Stimulated activated CD8-positive, alpha-beta memory T cell treated with anti-CD3 and anti-CD28 coated beads, Interleukin-4, amount 100 ng/mL, for 4 hours (primary cell): ENCODE measurements at places on chromosomes 4 and X.
A peak's percentile ranks its signal among the peaks of the same experiment; 100 is the strongest.

GRCh38 chr4:118417325-118417724, 64.5 kb upstream of the PRSS12 start:
- DNase-seq = no peak

DNA sequence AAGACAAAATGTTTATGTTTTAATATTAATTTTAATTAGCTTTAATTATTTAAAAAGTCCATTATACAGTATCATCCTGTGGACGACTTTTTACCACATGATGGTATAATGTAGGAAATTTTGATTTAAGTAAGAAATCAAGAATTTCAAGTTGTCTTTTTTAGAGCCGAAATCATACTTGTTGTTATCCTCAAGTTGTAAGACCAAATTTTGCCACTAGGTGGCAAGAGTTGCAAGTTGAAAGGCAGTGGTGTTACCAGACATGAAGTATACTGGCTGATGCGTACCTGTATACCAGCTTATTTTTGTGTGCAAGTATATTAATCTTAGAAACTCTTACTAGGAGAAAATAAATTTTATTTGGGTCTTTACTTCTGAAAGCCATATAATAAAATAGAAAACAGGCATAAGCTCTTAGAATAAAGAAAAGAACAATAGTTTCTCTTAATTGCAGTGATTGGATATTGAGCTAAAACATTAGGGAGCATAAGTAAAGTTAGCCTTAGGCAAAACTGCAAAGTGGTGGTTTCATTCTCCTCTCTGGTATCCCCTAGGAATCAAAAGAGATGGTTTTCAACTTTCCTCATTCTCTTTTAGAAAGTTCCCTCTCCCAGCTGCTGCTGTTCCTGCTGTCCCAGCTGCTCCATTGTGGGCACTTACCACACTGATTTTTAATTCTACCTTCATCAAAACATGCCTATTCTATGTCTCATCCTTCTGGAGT, 118.0 kb upstream of the WDFY3 start:
- no peak for DNase-seq

DNA sequence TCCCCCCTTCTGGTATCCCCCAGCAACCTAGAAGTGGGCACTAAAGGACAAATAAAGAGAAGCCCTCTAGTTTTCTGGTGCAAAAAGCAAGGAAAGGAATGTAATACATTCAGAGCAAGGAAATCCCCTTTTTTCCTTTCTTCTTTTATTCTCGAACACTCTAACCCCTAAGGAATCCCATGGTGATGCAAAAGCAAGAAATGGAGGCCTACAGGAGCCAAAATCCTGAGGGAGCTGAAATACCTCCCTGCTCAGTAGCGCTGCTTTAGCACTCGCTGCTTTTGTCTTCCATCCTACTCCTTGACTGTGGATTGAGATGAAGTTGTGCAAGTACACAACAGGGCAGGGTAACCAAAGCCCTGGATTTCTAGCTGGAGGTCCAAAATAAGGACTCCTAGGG, 251.0 kb downstream of the PRDM5 start:
- DNase-seq = no peak

GRCh38 chrX:132481449-132481848, 7.4 kb downstream of the MBNL3 start:
- no peak for DNase-seq

DNA sequence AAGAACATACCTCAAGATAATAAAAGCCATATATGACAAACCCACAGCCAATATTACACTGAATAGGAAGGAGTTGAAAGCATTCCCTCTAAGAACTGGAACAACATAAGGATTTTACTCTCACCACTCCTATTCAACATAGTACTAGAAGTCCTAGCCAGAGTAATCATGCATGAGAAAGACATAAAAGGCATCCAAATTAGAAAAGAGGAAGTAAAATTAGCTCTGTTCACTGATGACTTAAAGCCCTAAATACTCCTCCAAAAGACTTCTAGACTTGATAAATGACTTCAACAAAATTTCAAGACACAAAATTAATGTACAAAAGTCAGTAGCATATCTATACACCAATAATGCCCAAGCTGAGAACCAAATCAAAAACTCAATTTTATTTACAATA, 235.7 kb downstream of the NKX6-1 start:
- no peak for DNase-seq

GRCh38 chr4:185278716-185279115, 69.3 kb downstream of the SNX25 start:
- DNase-seq = no peak

GRCh38 chrX:47218920-47219815, 687 bp downstream of the CDK16 start:
- peak; percentile 19 for DNase-seq

- no peak for DNase-seq
Measured at GRCh38 chr4:128220286-128221235, 67.1 kb downstream of the PGRMC2 start.

DNA sequence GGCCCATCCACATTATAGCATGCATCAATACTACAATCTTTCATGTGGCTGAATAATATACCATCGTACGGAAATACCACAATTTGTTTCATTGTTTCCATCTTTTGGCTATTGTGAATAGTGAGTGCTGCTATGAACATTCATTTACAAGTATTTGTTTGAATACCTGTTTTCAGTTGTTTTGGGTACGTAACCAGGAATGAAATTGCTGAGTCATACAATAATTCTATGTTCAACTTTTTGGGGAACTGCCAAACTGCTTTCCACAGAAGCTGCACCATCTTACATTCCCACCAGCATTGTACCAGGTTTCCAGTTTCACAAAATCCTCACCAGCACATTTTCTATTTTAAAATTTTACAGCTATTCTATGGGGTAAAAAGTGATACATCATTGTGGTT, 28.5 kb upstream of the MANBA start:
- DNase-seq = no peak

DNA sequence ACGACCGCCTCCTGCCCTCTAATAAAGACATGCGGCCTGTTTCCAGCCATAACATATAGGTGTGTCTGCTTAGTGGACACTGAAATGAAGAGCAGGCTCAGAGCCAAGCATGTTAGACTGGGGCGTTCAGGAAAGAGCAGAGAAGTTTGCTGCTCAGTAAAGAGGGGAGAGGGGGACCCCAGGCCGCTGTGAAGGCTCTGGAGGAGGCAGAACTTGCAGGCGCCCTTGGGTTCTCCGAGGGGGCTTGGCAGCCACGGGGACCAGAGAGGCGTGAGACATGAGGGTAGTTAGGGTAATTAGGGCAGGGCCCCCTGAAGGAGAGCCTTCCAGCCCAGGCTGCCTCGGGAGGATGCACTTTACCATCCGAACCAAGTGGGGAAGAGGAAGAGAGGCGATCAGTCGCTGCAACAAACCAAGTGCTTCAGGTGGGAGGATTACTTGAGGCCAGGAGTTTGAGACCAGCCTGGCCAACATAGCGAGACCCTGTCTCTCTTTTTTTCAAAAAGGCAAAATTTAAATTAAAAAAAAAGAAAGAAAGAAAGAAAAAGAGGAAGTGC, 46.6 kb upstream of the CDKN2AIP start:
- DNase-seq = no peak
